ENCODE measurements at places on chromosomes 3 and 15.

- DNase-seq = no peak
Observed at GRCh38 chr3:15263926-15264325, 57.9 kb downstream of the CAPN7 start.

DNA sequence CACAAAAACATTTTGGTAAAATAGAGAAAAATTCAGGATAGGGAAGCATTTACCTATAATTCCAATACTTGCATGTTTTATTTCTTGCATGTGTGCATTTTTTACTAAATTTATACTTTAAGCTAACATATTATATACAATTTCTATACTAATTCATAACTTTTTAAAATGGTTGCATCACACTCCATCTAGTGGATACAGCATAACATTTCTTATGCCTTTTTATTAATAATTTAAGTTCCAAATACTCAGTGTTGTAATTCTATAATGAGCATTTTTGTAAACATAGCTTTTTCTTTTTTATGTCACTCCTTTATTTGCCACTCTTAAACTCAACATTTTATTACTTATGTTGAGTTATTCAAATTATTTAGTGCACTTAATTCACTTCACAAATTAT is 477.7 kb downstream of the ZBBX start:
- DNase-seq = no peak

DNA sequence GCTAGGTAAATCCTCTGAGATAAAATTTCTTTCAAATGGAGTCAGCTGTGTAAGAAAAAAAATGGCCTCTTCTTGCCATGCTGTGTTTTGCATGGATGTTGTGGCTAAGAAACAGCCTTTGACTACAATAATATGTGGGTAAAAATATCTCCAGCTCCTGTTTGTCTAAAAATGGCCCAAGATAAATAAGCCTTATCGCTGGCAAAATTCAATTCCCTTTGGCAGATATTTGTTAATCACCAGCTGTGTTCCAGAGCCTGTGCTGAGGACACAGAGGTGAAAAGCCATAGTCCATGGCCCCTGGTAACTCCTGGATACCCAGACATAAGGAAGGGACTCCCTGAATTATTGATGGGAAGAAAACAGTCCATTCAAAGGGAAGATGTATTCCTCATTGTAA is 15.3 kb upstream of the RAMAC start:
- DNase-seq = no peak

GRCh38 chr3:77491961-77492360 is 452.1 kb downstream of the ROBO2 start:
- no peak for DNase-seq

GRCh38 chr15:80176443-80176842 is 23.6 kb downstream of the FAH start:
- DNase-seq = no peak
